ENCODE measurements at places on chromosomes 5 and 9.
A peak's percentile ranks its signal among the peaks of the same experiment; 100 is the strongest.

DNA sequence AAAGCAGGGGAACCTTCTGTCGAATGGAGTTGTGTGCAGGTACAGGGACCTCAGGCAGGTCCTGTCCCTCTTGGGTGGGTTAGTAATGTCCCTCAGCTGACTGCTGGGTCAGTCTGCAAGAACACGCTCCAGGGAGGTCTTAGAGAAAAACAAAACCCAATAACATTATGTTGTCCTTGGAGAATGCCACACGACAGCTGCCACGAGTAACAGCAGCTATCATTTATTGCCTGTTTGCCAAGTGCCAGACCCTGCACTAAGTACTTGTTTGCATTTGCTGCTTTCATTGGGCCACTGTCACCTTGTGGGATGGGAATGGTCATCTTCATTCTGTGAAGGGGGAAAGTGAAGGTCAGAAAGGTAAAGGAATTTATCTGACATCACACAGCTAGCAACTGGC lies 310.3 kb downstream of the SLIT3 start:
- DNase-seq: no peak

- no peak for DNase-seq
Observed at GRCh38 chr5:168109441-168109840, 182.0 kb upstream of the WWC1 start.

- DNase-seq: no peak
Observed at GRCh38 chr9:17761984-17762676, 183.3 kb downstream of the SH3GL2 start.

DNA sequence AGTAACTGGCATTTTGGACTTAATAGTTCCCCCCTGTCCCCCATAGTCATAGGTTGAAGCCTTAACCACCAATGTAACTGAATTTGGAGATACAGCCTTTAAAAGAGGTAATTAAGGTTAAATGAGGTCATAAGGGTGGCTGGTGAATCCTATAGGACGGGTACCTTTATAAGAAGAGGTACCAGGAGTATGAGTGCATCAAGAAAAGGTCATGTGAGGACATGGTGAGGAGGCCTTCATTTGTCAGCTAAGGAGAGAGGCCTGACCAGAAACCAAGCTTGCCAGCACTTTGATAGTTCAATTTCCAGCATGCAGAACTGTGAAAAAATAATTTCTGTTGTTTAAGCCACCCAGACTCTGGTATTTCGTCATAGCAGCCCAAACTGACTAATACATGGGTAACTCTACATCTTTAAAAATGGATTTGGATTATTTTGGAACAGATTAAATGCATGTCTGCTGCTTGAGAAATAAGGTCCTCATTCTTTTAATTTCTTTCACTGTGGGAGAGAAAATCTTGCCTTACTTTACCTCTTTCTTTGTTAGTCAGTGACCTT lies 9.7 kb downstream of the RASA1 start:
- peak; percentile 61 for DNase-seq

- DNase-seq: no peak
Observed at GRCh38 chr5:163635631-163636030, 130.2 kb downstream of the MAT2B start.

DNA sequence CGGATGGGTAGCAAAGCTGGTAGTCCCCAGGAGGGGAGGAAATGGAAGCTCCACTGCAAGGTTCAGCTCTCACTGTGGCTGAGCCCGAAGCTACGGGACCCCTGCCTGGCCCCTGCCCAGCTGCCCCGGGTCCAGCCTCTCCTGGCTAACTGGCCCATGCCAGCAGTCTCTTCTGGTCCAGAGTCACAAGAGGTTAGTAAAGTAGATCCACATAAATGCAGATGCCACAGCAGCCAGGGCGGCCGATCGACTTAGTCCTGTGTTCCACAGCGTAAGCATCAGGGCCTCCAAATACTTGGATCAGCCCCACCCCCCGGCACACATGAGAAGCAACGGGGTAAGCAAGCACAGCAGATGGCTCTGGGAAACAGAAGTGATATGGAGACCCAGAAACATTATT lies 42.1 kb downstream of the MRPL36 start:
- no peak for DNase-seq

DNA sequence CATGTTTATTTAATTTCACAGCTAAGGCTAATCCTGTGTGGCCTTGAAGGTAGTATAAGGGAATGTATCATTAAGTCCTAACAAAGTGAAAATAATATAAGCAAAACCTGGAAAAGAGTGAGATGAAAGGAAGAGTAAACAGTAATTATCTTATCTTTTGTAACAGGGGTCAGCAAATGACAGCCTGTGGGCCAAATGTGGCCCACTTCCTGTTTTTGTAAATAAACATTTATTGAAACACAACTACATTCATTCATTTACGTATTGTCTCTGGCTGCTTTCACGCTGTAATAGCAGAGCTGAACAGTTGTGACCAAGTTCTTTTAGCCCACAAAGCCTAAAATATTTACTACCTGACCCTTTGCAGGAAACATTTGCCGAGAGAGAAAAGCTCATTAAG lies 78.4 kb upstream of the HTR4 start:
- DNase-seq: no peak

- no peak for DNase-seq
Observed at GRCh38 chr5:39623291-39623865, 198.6 kb upstream of the DAB2 start.

GRCh38 chr5:111649516-111649915 lies 107.5 kb downstream of the NREP start:
- DNase-seq: no peak

DNA sequence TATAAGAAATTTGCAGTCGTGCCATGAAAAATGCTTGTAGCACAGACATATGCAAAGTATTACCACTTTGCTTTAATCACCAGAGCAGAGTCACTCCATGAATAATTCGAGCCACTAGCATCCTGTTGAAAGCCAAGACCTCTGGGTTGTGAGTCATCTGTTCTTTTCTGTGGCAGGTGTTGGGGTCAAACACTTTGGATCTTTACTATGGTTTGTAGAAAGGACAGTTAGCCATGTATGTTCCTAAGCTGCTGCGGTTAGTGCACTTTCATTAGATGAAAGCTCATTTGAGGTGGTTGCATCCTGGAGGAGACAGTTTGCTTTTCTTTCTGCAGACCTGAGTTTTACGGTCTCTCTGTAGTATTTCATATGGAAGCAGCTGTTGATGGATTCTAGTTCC lies 223.7 kb downstream of the DMRT2 start:
- DNase-seq: no peak

GRCh38 chr9:32516241-32516640 lies 9.8 kb downstream of the RIGI start:
- DNase-seq: no peak

DNA sequence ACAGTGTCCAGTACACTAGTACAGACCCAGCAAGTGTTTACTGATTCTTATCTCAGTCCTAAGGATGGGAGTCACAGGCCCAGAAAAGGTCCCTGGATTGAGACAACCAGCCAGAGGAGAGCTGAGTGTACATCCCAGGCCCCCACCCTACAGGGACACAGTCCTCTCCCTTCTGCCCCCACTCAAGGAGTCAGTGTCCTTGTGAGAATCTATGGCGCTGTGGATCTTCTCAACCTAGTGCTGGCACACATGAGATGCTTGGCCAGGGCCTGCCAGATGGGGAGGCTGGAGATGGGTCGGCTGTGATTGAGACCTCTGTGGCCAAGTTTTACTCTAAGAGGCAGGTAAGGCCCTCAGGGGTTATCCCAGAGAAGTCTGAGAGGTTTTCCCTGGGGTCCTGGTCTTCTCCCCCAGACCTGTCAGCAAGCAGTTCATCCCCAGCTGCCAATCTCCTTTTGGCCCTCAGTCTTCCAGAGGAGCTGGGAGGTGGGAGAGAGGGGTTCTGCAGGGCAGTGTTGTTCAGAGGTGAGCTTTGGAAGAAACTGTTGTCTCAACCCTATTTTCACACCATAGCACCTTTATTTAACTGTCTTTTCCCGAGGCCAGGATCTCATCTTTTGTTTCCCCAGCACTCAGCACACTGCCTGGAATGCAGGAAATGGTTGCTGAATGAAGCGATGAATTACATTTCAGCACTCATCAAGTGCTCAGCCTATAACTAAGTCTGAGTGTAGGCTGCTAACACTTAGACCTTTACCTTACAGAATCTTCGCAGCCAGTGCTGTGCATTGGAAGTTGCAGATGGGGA lies 3.2 kb upstream of the NSD1 start:
- peak; percentile 26 for DNase-seq

DNA sequence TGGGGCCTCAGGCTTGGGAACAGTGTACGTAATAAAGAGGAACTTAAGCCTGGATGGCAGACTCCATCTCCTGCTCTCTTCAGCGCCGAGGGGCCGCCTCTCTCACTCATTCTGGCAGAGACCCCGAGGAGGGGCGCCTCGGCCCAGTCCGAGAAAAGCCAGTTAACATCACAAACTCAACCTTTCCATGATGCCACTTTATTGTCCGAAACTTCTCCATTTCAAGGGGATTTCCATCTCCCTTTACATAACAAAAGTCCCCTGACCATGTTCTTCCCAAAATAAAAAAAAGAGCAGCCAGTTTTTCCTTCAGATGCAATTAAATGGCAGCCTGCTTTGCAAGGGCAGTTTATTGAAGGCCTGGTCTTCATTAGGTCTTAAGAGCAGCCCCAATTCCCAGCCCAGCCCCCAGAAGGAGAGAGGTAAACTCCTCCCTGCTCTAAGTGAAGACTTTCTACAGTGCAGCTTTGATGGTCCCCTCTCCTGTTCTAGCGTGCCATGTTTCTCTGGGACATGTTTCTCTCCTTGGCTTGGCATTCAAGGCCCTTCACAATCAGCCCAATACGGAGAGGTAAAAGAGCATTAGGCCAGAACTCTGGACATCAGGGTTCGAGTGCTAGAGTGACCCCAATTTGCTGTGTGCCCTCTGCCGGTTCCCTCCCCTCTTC lies 19.5 kb upstream of the RAB14 start:
- no peak for DNase-seq

DNA sequence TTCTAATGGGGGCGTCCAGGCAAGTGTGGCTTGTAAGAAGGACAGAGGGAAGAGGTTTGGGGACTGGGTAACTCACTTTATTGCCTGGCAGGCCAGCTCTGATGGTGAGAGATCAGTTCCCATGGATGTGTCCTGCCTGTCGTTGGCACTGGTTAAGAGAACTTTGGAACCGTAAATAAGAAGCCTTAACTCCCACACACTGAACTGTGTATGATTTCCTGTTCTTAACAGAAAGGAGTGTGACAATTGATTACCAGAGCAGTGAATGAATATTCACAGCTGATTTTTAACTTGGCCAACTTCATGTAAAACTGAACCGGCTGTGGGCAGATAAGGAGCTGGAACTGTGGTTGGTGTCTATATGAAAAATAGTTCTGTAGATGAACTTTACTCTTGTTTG lies 63.2 kb downstream of the MEGF10 start:
- DNase-seq: no peak

GRCh38 chr9:106127776-106128175 lies 433.4 kb downstream of the TMEM38B start:
- no peak for DNase-seq

GRCh38 chr5:157057459-157058370 lies 1.2 kb downstream of the HAVCR1 start:
- DNase-seq: no peak

DNA sequence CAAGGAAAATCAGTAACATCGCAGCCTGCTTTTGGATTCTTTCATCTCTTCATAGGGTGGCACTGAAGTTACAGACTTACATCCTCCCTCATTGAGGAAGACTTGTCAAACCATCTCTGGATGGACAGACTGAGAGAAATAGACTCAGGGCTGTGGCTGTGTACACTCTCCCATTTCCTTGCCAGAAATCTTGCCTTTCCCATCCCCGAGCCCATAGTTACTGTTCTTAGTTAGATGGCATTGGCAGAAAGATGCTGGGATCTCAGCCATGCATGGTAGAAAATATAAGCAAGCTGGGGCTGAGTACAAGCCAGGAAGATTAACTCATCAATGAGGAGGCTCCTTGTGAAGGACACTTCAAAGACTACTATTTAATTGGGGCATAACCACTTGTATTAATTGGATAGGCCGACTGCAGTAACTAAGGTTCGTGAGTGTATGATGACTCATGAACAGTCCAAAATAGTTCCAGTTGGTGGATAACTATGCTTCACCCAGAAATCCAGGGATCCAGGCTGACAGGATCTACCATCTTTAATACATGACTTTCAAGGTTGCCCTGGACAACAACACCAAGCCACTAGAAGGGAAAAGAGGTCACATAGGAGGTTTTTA lies 137.9 kb downstream of the TMEM38B start:
- no peak for DNase-seq

DNA sequence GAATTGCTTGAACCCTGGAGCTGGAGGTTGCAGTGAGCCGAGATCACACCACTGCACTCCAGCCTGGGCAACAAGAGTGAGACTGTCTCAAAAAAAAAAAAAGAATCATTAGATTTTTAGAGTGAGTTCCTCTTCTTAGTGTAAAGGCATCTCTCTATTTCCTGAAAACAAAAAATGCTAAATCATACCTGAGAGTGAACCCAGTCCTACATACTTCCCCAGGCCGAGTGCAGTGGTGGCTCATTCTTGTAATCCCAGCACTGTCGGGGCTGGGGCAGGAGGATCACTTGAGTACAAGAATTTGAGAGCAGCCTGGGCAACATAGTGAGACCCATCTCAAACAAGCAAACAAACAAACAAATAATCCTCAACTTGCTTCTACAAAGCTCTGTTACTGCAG lies 38.2 kb upstream of the LPAR1 start:
- no peak for DNase-seq

- DNase-seq: peak; percentile 39
Observed at GRCh38 chr9:127968042-127968441, 12.7 kb downstream of the EEIG1 start.

DNA sequence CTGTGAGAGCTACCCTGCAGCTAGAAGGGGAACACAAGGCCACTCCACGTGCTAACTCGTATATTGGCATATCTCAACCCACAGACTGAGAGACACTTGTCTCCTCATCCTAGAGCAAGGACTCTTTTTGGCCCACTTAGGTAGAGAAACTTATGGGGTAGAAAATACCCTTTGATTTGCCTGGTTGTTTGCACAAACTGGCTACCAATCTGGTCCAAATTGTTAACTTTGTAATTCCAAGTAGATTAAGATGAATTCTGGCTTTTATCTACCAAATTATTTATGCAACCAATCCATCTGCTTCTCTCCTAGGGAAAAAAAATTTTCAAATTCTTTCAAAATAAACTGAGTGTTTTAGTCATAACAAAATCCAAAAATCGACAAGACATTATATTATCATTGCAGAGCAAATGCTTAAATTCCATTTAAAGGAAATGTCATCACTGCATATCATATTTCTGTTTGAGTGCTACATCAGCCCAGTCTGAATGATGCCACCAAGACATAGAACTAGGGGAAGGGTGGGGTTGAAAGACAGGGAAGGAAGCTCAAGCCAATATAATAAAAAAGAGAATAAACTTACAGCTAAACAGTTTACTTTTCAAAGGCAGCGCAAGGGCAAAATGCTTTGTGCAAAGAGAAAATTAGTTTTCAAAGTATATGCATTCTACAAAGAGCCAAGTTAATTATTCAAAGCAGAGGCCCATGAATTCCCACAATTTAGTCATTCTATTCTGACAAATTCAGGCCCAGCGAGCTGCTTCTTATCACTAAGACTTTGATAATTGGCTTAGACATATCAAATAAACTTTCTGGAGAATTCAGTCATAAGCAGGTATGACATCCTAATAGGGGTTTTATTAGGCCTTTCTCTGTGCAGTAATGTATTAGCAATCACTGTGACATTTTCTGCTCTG lies 198.0 kb downstream of the CAAP1 start:
- DNase-seq: no peak

GRCh38 chr5:93226202-93226735 lies 354.8 kb downstream of the NR2F1-AS1 start:
- DNase-seq: no peak
